ENCODE measurements at places on chromosomes 12 and 14.
A peak's percentile ranks its signal among the peaks of the same experiment; 100 is the strongest.

- ATAC-seq = no peak
Observed at GRCh38 chr12:96356831-96357230, 43.4 kb downstream of the CDK17 start.

GRCh38 chr12:72179841-72180240 lies 92.3 kb upstream of the TRHDE start:
- ATAC-seq = no peak

DNA sequence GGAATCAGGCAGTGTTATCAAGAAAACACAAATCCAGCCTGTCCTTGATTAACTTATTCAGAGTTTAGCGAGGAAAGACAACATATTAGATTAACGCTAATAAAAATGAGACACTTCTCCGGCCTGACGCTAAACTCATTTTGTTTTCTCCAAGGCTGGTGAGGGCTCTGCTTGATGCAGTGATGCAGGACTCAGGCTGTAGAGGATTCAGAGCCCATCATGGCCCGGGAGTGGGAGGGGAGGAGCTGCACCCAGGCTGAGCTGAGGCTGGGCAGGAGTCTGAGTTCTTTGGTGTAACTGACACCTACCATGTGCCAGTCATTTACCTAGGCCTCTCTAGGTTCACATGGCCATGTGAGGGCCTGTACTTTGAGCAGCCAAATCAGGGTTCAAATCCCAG lies 70.0 kb downstream of the WSCD2 start:
- ATAC-seq = no peak

DNA sequence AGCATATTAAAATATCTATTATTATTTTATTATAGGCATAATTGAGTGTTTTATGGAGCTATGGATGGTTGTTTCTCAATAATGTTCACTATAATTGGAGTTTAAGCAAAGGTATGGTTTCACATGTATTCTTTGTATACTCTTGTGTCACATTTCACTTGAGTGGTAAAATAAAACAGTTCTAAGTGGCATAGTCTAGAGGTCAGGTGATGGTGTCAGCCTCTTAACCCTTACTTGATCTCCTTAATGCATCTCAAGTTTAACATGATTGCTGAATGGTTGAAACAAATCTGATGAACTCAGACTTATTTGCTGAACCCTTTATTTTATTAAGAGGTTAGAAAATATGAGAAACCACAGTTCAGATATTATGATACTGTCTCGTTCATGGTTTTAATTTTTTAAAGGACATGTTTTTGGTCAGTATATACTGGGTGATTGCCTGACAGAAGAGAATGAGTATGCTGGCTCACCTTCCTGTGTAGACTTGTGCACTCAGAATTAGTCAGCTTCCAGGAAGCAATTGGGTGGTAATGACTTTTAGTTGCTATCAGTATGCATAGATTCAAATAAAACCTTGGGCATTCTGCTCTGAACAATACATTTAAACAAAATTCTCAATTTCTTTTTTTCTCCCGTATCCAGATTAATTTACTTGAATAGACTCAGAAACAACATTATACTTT lies 464.6 kb downstream of the PCNX1 start:
- peak; percentile 93 for ATAC-seq

GRCh38 chr14:96096639-96097610 lies 57.8 kb downstream of the C14orf132 start:
- ATAC-seq = no peak

GRCh38 chr14:24366721-24367513 lies 1.1 kb upstream of the NFATC4 start:
- ATAC-seq = peak; percentile 77

DNA sequence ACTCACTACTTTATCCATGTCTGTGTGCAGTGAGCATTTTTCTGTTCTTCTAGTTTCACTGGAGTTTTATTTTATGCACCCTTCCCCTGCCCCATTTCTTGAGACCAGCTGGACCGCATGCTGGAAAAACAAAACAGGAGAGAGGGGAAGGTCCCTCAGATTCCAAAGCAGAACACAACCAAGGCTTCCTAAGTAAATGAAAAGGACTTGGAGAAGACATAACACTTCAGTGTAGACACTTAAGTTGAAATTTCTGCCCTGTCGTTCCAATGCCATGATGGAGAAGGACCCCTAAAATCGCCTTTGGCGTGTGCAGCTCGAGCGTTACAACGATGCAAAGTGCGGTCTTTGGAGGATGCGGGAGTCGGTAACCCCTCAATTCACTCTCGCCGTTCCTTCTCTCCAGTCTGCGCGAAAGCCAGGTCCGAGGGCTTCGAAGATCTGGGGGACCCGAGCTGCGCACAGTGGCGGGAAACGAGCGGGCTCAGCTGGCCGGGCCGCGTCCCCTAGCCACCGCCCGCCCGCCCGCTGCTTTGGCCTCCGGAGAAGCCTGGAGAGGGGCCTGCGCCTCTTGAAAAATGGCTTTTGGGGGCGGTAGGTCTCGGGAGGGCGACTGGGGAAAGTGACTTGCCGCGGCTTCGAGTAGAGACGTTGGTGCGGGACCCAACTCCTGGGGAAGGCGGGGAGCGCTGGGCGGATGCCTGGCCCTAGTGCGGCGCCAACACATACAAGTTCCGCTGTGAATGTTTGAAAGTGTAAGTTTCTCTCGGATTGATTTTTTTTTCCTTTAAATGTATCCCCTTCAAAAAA lies 11.2 kb upstream of the HOXC13 start:
- ATAC-seq = no peak

GRCh38 chr14:73209953-73210352 lies 27.4 kb upstream of the PAPLN start:
- ATAC-seq = peak; percentile 37

GRCh38 chr12:48157889-48158370 lies 615 bp upstream of the ASB8 start:
- ATAC-seq = no peak

DNA sequence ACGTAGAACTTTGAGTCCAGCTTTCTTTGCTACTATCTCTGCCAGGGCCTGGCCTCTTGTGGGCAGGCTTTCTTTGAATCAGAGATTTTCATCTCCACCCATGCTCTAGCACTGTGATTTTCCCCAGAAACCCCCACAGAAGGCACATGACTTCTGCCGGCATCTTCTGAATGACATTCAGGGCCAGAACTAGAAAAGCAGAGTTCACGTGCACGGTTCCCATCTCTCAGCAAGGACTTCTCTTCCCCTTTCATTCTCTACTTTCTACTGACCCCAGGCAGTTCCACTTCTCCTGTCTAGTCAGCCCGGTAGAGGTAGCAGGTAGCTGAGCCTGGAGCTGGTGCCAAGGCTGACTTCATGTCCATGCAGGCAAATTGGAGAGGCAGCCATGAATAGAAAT lies 26.9 kb downstream of the BATF start:
- no peak for ATAC-seq

DNA sequence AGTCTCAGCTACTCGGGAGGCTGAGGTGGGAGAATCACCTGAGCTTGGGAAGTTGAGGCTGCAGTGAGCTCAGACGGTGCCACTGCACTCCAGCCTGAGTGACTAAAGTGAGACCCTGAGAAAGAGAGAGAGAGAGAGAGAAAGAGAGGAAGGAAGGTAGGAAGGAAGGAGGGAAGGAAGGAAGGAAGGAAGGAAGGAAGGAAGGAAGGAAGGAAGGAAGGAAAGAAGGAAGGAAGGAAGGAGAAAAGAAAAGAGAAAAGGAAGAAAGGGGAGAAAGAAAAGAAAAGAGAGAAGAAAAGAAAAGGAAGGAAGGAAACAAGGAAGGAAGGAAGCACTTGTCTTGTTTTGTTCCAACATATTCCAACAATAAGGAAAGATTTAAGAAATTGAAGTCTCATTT lies 7.8 kb downstream of the PRKD1 start:
- ATAC-seq = no peak

DNA sequence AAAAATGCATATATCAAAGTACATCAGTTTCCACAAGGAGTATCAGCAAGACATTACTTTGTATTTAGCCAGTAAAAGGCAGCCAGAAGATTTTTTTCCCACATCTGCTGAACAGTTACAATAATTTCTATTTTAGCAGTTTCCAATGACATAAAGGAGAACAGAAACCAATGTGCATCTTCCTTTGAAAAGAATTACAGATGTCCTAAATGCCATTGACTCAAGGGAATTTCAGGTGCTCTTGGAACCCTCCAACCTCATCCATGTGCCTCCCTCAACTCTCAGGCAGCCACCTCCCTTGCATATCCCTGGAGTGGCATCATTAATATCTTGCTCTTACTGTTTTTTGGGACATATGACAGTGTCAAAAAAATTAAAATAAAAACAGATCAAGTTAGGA lies 62.2 kb upstream of the ST8SIA1 start:
- no peak for ATAC-seq

DNA sequence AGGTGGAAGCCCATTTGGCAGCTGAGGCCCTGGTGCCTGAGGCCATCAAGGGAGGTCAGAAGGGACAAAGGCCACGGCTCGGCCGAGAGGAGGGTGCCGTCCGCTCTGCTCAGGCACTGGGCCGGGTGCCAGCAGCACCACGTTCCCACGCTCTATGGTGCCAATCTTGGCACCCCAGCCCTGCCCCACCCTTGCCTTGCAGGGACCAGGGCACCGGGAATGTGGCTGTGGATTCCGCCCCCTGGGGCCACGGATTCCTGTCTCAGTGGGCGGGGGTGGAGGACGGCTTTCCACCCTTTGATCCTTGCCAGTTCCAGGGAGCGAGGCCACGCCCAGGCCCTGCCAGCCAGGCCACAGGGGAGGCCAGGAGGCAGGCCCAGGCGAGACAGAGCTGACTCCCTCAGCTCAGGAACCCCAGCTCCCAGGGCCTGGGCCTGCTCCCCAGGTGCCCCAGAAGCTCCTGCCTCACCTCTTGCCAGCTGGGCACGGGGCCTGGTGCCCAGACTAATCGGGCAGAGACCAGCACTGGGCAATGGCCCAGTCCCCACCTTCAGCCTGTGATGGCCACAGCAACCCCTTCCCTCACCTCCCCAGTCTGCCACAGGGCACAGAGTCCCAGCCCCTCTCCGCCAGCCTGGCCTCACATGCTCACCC lies 26.4 kb upstream of the GPR132 start:
- ATAC-seq = peak; percentile 7

GRCh38 chr12:32331133-32331532 lies 68.2 kb upstream of the FGD4 start:
- ATAC-seq = no peak

- ATAC-seq = no peak
Observed at GRCh38 chr12:29730481-29730880, 53.3 kb downstream of the TMTC1 start.

- peak; percentile 11 for ATAC-seq
Observed at GRCh38 chr12:49369411-49370145, 2.3 kb downstream of the SPATS2 start.

- peak; percentile 27 for ATAC-seq
Observed at GRCh38 chr14:20848316-20848954, 42.8 kb upstream of the RNASE3 start.

DNA sequence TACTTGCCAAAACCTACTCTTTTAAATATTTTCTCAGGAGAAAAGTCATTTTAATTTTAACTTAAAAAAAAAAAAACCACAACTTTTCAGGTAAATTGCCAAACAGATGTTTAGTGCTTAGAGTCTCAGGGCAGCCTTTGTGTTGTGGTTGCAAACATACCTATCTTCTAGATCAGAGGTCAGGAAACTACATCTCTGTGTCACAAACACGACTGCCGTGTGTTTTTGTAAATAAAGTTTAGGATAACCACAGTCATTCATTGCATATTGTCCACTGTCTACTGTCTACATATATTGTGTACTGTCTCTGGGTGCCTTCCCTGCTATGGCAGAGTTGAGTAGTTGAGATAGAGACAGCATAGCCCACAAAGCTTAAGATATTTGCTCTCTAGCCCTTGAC lies 48.9 kb downstream of the DYRK2 start:
- no peak for ATAC-seq

- no peak for ATAC-seq
Observed at GRCh38 chr12:123488539-123489230, 30.7 kb downstream of the SNRNP35 start.

DNA sequence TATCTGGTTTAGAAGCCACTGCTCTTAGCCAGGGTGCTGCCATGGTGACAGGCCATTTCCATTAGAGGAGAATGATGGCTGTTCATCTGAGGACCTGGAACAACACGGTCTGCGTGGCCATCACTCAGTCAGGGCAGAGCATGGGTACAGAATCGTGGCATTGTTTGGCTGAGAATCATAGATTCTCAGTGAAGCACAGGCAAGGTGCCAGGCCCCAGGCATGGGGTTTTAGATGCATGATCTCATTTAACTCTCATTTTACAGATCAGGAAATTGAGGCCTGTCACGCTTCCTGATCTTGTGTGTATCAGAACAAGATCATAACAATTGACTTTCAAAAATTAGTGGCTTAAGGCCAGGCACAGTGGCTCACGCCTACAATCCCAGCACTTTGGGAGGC lies 26.8 kb upstream of the IRF2BPL start:
- no peak for ATAC-seq

- peak; percentile 79 for ATAC-seq
Observed at GRCh38 chr12:77202457-77203060, 137.2 kb upstream of the E2F7 start.

DNA sequence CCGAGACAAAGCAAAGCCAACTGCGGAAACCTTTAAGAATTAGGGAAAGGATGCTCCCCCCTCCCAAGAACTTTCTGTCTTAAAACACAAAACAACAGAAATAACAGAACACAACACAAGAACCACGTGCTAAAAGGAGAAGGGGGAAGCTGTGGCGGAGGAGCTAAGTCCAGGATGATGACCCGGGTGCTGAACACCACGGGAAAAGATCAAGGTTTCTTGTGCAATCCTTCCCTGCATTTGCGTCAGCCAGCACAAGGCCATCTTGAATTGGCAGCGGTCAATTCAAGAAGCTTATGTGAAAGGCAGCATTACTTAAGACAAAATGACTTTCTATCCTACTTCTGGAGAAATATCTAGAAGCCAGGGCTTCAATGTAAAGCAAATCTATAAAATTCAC lies 11.0 kb upstream of the CREBL2 start:
- ATAC-seq = no peak

GRCh38 chr12:18391151-18391550 lies 129.8 kb downstream of the PIK3C2G start:
- no peak for ATAC-seq

- ATAC-seq = peak; percentile 54
Observed at GRCh38 chr12:91781114-91781513, 364.5 kb downstream of the BTG1 start.

GRCh38 chr12:77571768-77572167 lies 258.9 kb upstream of the NAV3 start:
- no peak for ATAC-seq

- ATAC-seq = no peak
Observed at GRCh38 chr12:50162230-50162629, 4.9 kb downstream of the CERS5 start.

GRCh38 chr12:32367381-32367780 lies 32.0 kb upstream of the FGD4 start:
- ATAC-seq = no peak

- no peak for ATAC-seq
Observed at GRCh38 chr12:12718381-12718759, 1.2 kb downstream of the CDKN1B start.

GRCh38 chr12:113480336-113480971 lies 8.8 kb upstream of the LHX5 start:
- ATAC-seq = no peak
